ENCODE measurements at places on chromosomes 7 and 10.
A peak's percentile ranks its signal among the peaks of the same experiment; 100 is the strongest.

DNA sequence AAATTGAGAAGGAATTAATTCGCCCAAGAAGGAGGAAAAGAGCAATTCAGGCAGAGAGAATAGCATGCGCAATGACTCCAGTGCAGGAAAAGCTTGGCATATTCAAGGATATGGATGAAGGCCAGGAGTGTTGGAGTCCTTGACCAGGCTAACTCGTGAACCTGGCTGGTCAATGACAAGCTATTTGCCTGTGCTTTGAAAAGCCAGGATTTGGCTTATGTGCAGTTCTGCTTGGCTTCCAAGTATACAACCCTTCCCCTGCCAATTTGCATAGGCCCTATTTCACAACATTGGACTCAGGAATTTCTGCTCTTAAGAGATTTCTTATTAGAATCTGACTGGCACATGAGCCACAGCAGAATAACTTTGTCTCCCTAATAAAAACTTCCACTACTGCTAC is 72.3 kb upstream of the SP8 start:
- no peak for DNase-seq

DNA sequence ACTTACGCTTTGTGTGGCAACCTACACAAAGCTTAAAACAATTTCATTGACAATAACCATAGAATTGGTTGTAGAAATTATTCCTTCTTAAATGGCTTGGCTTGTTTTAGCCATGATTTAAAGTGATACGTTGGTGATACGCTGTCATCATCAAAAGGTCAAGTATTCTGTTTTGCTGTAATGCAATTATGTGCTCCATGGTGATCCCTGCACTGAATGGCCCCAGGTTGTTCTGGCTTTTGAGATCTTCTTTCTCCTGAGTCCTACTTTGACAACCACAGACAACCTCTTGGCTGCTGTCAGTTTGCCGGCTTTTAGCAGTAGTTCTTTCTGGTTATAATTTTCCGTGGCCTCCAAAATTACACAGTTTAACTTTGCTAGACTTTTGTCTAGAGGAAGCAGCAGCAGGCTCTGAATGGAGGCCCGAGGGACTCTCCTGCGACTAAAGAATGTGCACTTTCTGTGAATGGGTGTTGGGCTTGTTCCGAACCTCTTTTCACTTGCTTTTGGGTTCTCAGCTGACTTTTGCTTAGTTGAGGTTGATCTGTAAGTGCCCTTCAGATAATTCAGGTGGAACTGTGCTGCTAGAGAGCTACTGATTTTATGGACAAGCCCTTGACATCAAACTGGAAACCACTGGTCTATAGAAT is 104.7 kb downstream of the TMEM178B start:
- no peak for DNase-seq

DNA sequence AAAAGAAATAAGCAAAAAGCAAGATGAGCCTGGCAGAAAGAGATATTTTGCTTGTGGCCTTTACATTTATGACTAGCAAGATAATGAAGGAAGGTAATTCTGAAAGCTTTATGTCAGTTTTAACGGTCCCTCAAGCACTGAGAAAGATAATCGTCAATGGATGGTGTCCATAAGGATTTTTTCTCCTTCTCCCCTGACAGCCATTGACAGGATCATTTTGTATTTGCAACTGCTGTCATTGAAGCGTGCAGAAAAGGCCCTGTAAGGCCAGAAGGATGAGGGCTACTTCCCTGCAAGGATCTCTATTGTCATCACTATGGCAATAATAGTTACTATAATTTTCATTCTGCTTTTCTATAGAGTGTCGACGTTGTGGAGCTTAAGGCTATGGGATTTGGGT is 994 bp upstream of the LRGUK start:
- no peak for DNase-seq

DNA sequence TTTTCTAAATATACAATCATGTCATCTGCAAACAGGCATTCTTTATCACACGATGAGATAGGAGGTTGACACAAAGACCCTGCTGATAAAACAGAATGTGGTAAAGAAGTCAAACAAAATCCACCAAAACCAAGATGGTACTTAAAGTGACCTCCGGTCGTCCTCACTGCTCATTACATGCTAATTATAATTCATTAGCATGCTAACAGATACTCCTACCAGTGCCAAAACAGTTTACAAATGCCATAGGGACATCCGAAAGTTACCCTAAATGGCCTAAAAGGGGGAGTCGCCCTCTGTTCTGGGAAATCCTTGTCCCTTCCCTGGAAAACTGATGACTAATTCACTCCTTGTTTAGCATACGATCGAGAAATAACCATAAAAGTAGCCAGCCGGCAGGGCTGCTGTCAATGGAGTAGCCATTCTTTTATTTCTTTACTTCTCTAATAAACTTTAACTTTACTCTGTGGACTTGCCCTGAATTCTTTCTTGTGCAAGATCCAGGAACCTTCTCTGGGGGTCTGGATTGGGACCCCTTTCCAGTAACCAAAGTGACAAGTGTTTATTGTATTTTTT is 126.6 kb downstream of the CCDC71L start:
- DNase-seq = no peak

GRCh38 chr7:144885478-144885877 is 49.6 kb upstream of the TPK1 start:
- no peak for DNase-seq

GRCh38 chr7:27709137-27710075 is 30.6 kb upstream of the TAX1BP1 start:
- DNase-seq = peak; percentile 42

Data from AG09319 (cell line).